Activated T-helper 1 cell treated with anti-CD3 and anti-CD28 coated beads, Interleukin-2, amount 50 U/mL, for 16 hours (primary cell): ENCODE measurements at places on chromosomes 3 and 15.

DNA sequence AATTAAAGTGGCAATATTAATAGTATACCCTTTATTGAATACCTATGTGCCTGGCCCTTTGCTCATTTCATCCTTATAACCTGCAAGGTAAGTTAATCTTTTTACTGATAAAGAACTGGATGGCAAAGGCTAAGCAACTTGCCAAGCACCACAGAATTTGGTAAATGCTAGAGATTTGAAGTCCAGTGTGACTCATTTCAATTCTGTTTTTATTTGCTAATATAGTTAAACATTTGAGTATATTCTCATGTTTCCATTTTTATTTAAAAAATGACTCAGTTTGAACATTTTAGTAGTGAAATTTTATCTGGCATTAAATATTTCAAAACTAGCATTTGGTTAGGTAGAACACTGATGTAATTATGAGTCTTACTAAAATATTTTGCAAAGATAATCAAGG is 11.3 kb downstream of the PFN2 start:
- no peak for DNase-seq

DNA sequence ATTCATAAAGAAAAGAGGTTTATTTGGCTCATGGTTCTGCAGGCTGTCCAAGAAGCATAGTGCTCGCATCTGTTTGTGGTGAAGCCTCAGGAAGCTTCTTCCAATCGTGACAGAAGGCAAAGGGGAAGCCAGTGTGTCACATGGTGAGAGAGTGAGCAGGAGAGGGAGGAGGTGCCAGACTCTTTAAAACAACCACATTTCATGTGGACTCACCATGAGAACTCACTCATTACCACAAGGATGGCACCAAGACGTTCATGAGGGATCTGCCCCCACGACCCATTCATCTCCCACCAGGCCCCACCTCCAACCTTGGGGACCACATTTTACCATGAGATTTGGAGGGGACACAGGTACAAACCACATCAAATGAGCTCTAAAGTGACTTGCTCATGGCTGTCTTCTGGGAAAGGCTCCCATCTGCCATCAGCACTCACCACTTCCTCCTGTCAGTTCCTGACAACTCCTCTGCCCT is 327.3 kb upstream of the TLE3 start:
- DNase-seq, result no peak

- no peak for DNase-seq
Observed at GRCh38 chr15:42021593-42021992, 751 bp upstream of the PLA2G4E start.

GRCh38 chr3:14216257-14217048 is 37.8 kb downstream of the LSM3 start:
- peak; percentile 30 for DNase-seq
